ENCODE measurements at places on chromosomes 1 and 21. TPM values are rescaled to one million over a fixed set of nuclear protein-coding genes. Genes with fewer than 3 reads are reported as not detected.

Gene HSD3B1
- total RNA-seq, result not detected

Gene KLHDC7A
- not detected for total RNA-seq

Gene COL24A1
- 2.5 TPM for total RNA-seq

Gene TEKT2
- 22.5 TPM for total RNA-seq

Gene SMIM12
- 22.9 TPM for total RNA-seq

Gene ELAPOR1
- total RNA-seq, result 0.40 TPM

GRCh38 chr21:33642896-33643657 lies 776 bp downstream of the ITSN1 start:
- DNase-seq, result peak; percentile 33

DNA sequence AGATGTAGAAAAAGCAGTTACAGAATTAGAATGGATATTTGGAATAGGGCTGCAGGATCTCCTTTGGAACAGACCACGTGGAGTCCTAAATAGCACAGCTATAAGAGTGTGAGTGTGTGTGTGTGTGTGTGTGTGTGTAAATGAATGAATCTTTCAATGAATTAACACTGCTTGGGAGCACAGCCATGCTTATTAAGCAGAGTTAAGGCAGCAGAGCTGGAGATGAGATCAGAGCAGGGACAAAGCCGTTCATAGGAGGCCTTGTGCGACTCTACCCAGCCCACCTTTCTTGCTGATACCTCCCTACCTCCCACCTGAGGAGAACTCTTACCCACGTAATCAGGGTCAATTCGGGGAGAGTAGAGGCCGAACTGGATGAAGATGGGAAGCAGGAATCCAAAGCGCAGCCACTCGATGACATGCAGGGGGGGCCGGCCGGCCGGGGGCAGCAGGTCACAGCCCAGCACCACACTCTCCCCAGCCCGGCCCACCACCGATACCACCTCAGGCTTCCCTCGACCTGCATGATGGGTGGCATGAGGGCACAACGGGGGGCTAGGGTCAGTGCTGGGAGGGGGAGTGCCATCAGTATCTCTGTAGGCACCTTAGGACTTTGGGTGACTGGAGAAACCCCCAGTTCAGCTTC lies 2.7 kb downstream of the IGSF9 start:
- no peak for DNase-seq

- no peak for DNase-seq
Measured at GRCh38 chr1:37741662-37742061, 23.3 kb downstream of the EPHA10 start.

- DNase-seq, result no peak
Measured at GRCh38 chr1:3075666-3076362, 6.8 kb downstream of the PRDM16 start.

DNA sequence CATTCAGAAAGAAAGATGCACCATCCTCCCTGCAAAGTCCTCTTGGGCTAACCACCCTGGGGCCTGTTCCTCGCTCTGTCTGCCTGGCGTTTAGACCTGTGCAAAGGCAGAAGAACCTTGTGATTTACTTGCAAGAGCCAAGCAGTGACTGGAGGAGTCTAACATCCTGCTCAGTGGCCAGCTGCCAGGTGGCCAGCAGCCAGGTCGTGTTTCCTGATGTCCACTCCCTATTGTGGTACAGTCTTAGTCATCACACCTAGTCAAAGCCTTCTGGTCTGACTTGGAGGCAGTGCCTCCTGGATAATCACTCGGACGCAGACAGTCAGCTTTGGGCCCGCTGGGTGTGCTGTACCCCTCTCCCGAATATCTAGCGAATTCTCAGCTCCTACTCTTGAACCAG lies 118.1 kb downstream of the PGBD5 start:
- DNase-seq, result peak; percentile 86

- no peak for DNase-seq
Measured at GRCh38 chr1:83606416-83606955, 392.4 kb downstream of the TTLL7 start.

DNA sequence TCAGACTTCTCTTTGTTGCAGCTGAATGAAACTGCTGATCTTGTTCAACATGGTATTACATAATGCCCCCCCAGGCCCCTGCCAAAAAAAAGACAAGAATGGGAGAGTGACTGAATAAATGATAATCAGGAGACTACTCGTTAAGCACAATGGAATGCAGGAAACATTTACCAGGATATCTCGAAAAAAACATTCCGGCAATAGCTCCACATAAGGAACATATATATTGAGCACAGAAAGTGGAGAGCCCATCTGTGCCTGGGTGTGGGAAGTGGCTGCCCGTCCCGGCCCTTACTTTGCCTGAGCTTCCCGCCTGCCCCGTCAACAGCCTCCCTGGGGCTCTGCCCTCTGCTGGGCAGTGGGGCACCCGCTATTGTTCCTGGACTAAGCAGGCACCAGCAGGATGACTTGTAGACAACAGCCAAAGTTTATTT lies 13.3 kb downstream of the TRIM11 start:
- peak; percentile 36 for DNase-seq

GRCh38 chr1:151372058-151372934 lies at the start of gene SELENBP1:
TSS of gene SELENBP1 (minus strand) at chr1:151372705. CDS start at chr1:151372641, 64 bp downstream.
- DNase-seq, result peak; percentile 89

DNA sequence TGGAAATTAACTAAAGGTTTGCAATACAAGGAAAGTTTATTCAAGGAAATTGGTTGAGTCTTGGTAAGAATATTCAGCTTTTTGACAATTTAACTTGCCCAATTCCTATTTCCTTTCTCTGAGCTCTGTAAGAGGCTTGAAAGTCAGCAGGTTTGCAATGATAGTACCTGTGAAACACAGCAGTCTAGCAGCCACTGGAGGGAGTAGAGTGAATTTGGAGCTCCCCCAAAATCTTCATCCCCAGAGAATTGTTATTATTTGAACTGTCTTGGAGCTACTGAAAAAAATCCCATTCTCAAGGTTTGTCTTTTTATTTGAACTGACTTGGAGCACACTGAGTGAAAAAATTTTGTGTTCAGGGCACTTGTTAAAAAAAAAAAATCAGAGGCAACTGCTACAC lies 654.2 kb upstream of the PKN2 start:
- DNase-seq, result no peak

DNA sequence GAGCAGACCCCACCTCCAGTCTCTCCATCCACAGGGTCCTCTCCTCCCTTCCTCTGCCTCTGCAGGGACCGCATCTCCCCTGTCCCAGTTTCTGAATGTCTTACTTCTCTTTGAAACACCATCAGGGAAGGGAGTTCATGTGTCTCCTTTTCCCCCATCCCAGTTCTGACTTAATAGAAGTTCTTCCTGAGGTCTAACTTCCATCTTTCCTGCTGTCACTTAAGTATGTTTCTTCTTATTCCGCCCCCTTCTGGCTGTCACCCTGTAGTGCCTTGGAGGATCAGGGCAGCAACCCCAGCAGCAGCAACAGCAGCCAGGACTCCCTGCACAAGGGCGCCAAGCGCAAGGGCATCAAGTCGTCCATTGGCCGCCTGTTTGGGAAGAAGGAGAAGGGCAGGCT lies 29.3 kb downstream of the MYOG start:
- DNase-seq, result no peak

- DNase-seq, result no peak
Measured at GRCh38 chr1:234402939-234403338, 29.7 kb downstream of the COA6 start.

- no peak for DNase-seq
Measured at GRCh38 chr1:151058692-151059091, 730 bp downstream of the CDC42SE1 start.

GRCh38 chr1:118217141-118217838 lies 32.3 kb upstream of the SPAG17 start:
- no peak for DNase-seq
